ENCODE measurements at places on chromosomes 5 and 9.

- no peak for DNase-seq
Observed at GRCh38 chr9:90684736-90685135, 42.1 kb upstream of the DIRAS2 start.

- DNase-seq: peak; percentile 5
Observed at GRCh38 chr5:108521011-108521700, 139.3 kb upstream of the FBXL17 start.

- no peak for DNase-seq
Observed at GRCh38 chr5:151382576-151382975, 35.2 kb upstream of the SLC36A2 start.

- no peak for DNase-seq
Observed at GRCh38 chr5:173089581-173089980, 33.4 kb downstream of the CREBRF start.

GRCh38 chr9:71643330-71643729 is 125.0 kb downstream of the CEMIP2 start:
- no peak for DNase-seq

DNA sequence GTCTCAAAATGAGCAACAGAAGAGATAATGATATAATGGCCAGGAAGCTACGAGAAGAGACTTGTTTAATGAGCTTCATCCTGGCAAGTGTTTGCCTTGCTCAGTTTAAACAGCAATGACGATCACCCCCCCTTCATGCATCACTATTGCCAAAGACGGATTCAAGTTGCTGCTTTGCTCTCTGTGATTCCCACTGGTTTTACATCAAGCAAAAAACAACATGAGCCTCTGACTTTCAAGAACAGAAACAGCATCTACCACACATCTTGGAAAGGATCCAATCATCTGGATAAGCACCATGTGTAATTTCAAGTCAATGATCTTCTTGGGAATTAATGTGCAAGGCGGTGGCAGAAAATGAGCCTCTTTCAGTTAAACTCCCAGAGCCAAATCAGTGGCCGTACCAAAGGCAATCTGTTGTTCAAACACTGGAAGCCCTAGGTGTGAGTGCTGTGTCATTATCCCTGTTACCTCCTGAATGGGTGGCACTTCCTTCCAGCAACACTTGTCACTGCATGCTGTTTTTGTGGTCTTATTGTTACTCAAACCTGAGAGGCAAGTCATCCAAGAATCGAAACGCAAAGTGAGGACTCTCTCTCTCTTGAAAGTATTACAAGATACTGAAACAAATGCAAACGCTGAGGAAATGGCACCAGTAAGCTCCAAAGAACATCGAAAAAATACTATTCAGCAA is 72.8 kb downstream of the MED27 start:
- no peak for DNase-seq

- DNase-seq: no peak
Observed at GRCh38 chr5:6181147-6181729, 197.1 kb downstream of the MED10 start.

- DNase-seq: no peak
Observed at GRCh38 chr5:94863951-94864350, 245.5 kb downstream of the SLF1 start.

DNA sequence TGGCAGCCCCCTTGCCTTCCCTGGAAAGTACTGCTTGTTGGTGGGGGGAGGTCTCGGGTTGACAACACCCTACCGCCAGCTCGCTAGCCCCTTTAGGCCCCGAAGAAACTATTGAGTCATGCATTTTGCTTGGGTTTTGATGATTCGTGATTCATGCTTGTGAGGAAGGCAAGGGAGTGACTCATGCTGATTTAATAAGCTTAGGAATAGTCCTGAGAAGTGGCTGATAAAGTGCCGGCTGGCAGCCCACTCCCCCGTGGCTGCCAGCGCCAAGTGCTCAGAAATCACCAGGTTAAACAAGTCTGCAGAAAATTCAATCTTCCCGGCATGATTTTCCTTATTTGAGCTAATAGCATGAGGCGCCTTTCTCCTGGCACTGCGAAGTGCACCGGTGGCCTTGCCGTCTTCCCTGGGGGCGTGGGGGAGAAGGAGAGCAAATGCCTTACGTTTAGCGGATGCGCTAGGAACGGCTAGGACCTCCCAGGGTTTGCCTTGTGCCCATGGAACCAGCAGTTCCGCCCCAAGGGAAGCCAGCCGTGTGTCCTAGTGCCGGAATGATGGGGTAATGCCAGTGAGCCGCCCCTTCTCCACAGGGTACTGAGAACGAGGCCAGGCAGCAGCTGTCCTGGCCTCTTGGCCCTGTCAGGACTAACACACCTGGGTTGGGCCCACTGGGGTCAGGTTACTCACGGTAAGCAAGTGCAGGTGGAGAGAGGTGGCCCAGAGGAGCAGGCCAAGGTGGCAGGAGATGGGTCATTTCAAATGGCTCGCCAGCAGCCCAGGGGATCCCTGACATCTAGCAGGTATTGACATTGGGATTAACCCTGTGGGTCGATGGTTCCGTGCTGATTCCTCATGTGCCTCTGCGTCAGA is 151.9 kb downstream of the MACROH2A1 start:
- no peak for DNase-seq

DNA sequence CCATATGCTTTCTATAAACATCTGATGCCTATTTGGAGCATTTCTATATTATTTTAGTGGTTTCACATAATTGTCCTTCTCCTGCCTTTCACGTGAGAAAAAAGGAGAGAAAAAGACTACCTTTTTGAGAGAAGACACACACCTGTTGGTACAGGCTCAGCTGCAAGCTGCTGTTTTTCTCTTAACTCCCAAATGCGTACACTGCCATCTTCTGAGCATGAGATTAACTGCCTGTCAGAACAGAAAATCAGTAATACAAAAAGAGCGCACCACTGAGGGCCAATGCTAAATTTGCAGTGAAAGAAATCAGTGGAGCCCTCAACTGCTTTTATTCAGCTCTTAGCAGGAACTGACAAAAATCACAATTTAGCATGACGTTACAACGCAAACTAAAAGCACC is 54.9 kb downstream of the WDR41 start:
- no peak for DNase-seq

- no peak for DNase-seq
Observed at GRCh38 chr5:163838738-163839137, 333.3 kb downstream of the MAT2B start.

DNA sequence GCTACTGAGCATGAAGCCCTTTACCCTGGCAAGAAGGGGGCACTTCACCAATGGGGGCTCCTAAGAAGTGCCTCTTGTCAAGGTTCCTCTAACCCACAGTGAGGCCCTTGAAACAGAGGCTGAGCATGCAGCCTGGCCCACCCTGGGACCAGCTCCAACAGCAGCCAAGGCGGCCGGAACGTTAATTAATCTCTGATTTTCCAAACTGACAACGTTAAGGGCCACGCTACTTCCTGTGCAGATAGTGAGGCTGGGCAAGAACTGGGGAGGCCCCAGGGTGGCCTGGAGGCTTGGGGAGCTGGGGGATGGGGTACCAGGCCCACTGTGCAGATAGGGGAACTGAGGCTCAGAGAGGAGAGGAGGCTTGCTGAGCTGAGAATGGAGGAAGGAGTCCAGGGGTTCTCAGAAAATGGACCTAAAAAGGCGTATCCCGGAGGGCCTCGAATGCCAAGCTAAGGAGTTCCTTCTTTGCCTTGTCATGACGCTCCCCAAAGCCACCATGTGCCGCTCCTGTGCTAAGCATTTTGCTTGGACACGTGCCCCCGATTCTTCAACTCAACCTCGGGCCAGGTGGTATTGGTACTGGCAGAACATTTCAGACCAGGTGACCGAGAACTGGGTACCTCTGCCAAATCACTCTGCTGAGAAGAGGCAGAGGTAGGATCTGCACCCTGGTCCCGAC is 72.0 kb upstream of the STXBP1 start:
- DNase-seq: no peak

DNA sequence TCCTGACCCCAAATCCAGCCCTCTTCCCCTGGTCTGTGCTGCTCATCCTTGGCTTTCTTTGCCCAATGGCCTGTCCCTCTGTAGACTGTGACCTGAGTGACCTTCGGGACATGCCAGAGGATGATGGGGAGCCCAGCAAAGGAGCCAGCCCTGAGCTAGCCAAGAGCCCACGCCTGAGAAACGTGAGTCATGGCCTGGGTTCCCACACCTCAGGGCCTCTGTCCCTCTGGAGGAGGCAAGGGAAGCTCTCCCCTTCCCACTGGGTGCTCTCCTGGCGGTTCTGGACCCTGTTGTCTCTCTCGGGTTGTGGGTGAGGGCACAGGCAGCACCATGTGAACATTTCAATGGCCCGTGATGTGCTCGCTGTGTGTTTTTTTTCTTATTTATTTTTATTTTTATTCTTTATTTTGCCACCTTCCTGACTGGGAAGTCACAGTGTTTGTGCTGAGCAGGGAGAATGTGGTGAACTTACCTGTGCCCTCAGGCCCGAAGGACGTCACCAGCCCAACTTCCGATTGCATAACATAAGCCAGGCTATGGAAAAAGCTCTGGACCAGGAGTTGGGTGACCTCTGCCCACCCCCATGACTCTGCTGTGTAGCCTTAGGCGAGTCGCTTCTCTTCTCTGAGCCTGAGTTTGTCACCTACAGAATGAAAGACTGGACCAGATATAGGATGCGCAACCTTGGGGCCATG is 29.5 kb downstream of the AFAP1L1 start:
- no peak for DNase-seq

DNA sequence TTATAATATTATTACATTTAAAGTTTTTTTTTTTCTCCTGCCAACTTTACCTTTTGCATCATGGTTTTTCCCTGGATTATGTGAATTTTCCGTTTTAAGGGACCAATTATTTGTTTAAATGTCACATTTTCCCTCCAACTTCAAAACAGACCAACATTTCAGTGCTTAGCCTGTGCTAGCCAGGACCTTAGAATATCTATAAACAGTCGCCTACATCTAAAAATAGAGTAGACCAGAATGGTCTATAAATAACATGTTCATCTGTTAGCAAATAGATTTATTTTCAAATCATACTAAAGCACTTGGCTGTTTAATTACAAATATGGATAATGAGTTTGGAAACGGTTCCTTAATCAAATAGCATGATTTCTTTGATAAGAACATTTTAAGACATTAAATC is 192.0 kb downstream of the FBN2 start:
- no peak for DNase-seq

DNA sequence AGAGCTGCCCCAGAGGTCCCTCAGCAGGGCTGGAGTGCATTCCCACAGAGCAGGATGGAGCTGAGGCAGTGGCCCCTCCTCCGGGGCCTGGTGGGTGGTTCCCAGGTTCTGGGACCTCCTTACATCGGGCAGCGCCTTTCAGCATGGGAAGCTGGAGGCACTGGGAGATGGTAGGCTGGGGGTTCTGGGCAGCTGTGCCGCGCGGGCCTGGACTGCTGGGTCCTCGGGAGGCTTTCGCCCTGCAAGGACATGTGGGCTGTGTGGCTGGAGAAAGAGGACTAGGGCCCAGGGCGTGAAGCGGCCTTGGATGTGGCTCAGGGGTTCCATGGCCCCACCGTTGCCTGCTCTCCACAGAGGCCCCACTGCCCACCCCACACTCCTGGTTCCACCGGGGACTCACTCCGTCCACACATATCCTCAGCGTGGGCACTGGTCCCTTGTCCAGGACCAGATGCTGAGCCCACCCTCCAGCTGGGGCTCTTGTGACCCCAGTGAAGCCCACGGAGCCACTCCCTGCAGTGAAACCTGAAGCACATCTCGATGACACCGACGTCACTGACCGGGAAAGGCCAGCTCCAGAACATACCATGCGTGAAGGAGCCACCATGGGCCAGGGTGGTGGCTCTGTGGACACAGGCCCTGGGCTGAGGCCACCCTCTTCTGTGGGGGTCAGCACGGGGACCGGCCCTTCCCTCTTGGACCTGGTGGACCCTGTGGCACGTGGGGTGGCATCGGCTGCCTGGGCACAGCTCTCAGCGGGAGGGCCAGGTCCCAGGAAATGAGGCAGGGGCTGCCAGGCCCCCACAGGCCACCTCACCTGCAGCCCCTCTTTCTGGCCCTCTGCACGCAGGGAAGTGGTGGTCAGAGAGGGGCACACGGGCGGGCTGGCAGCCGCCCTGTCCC is 31.5 kb upstream of the NKD2 start:
- DNase-seq: no peak

DNA sequence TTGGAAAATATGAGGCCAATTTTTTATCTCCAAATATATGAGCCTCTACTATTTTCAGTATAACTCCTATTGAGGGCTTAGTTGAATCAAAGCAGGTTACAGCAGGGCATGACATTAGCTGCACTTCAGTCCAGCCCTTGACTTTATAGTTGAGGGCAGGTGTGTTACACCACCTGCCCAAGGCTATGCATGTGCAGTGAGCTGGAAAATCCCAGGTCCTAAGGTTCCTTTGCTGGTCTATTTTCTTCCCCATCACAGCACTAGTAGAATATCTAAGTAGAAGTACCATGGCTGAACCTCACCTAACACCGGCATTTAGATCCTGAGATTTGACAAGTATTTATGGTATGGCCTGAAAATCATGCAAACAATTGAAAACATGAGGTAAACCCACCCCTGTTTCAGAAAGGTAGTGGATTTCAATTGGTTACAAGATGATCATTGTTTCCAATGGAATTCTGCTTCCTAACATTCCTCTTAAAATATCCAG is 201.1 kb downstream of the SEMA5A start:
- no peak for DNase-seq

DNA sequence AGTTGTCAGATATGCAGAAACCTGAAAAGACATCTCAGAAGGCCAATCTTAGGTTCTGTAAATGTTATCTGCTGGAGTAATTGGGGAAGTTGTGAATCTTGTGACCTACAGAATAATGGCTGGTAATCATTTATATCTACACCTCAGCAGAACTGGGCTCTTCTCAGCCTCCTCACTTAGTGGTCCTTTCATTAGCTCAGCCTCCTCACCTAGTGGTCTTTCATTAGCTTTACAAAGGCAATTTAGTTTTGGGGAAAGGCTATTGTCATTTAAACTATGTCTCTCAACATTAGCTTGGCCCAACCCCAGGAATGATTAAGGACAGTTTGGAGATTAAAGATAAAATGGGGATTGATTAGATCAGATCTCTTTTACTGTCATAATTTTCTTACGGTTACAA is 284.2 kb upstream of the SGCD start:
- DNase-seq: no peak

DNA sequence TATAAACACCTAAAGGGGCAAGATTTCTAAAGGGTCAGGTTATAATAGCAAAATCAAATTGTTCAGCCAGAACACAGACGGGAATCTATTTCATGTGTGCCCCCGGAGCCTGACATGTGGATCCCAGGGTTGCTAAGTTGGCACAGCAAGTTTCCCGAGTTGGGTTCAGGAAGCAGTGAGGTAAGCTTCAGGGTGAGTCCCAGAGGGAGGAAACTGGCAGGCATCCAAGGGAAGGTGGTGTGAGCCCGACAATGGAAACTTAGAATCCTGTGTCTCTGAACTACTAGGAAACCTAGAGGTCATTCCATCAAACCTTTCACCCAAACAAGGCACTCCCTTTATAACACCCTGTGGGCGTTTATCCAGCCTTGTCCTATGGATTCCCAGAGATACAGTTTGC is 98.4 kb downstream of the ADRB2 start:
- DNase-seq: no peak

GRCh38 chr5:1437226-1437829 is 7.9 kb downstream of the SLC6A3 start:
- DNase-seq: no peak
